Cardiac muscle cell (in vitro differentiated cells and primary cell): ENCODE measurements at places on chromosomes 5 and 9. TPM values are rescaled to one million over a fixed set of nuclear protein-coding genes. Genes with fewer than 3 reads are reported as not detected.

BARX1 gene
- 0.24 TPM in 1 of 2 replicates, not detected in the other for total RNA-seq

GRCh38 chr5:135119481-135119880 lies 85.5 kb upstream of the PITX1 start:
- peaks cover 17% of the 10 kb centered on the region for H3K4me1 ChIP-seq
- H3K36me3 ChIP-seq = no peaks in the 10 kb centered on the region
- H3K4me3 ChIP-seq = no peak overlapping the region
- no peak for DNase-seq
- peaks cover 45% of the 10 kb centered on the region for H3K27me3 ChIP-seq

- H3K27me3 ChIP-seq = no peaks in the 10 kb centered on the region
- H3K36me3 ChIP-seq = no peaks in the 10 kb centered on the region
- no peak overlapping the region for H3K27ac ChIP-seq
- H3K4me3 ChIP-seq = no peak overlapping the region
- no peak for DNase-seq
Observed at GRCh38 chr9:113963696-113964494, 87.8 kb downstream of the ZNF618 start.

- H3K4me1 ChIP-seq = no peaks in the 10 kb centered on the region
- H3K27ac ChIP-seq = no peak overlapping the region
- DNase-seq = no peak
Observed at GRCh38 chr5:126801174-126801991, 24.4 kb downstream of the LMNB1 start.

DNA sequence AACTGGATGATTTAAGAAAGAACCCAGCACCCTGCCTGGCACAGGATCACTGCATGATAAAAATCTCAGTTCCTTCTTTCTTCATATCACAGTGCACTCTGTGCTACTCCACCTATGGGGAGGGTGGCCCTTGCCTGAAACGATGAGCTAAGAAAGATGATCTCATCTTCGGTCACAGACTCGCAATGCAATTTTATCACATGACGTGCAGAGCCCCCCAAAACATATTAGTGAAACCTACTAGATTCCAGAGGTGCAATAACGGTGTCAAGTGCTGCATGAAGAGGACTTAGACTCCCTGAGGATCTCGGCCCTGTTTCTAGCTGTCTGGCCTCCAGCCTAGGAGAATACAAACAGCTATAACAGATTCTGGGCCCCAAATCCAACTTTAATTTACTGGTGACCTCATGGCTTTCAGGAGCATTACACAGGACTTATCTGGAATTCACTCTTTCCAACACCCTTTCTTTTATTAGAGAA lies 104.0 kb downstream of the EBF1 start:
- no peak for DNase-seq
- no peaks in the 10 kb centered on the region for H3K4me1 ChIP-seq
- H3K27ac ChIP-seq = no peak overlapping the region
- no peaks in the 10 kb centered on the region for H3K27me3 ChIP-seq
- no peak overlapping the region for H3K4me3 ChIP-seq

- DNase-seq = no peak
- H3K36me3 ChIP-seq = no peaks in the 10 kb centered on the region
- no peaks in the 10 kb centered on the region for H3K27me3 ChIP-seq
Observed at GRCh38 chr9:3900673-3901318, 375.0 kb upstream of the RFX3 start.

ECPAS gene
- 51.9 and 56.6 TPM in 2 replicates for total RNA-seq

GRCh38 chr5:154031937-154032489 lies 6.7 kb downstream of the FAM114A2 start:
- H3K36me3 ChIP-seq = peaks cover 29% of the 10 kb centered on the region
- no peak overlapping the region for H3K4me3 ChIP-seq
- no peaks in the 10 kb centered on the region for H3K27me3 ChIP-seq

COX7C gene
- 311 and 815 TPM in 2 replicates for total RNA-seq

DNA sequence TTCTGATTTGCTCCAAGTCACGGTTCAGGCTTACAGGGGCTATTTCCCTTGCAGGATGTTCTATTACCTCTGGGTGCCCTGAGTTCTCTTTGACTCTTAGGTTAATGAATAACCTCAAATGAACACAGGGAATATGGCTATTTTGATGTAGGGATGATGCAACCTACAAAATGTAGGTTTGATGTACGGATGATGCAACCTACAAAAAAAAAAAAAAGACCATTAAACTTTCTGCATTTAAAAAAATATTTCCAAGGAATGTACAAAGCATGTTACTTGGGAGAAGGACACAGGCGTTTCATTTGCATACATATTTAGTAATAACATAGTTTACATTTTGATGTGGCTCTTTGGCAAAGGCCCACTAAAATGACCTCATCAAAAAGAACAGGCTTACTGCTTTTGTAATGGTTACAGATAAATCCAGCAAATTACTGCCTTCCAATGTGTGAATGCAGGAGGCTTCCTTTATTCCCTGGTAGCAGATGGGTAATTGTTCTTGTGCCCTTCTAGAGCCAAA lies 36.3 kb downstream of the ZNF474 start:
- no peak for DNase-seq
- no peaks in the 10 kb centered on the region for H3K27me3 ChIP-seq
- no peaks in the 10 kb centered on the region for H3K4me1 ChIP-seq
- no peak overlapping the region for H3K4me3 ChIP-seq
- no peaks in the 10 kb centered on the region for H3K36me3 ChIP-seq

GRCh38 chr5:151118913-151119575 lies 38.2 kb upstream of the TNIP1 start:
- H3K4me3 ChIP-seq = no peak overlapping the region
- peak overlapping the region; percentile 56 for H3K27ac ChIP-seq
- no peaks in the 10 kb centered on the region for H3K4me1 ChIP-seq
- H3K36me3 ChIP-seq = peaks cover 77% of the 10 kb centered on the region

- H3K4me3 ChIP-seq = no peak overlapping the region
- no peaks in the 10 kb centered on the region for H3K27me3 ChIP-seq
- H3K27ac ChIP-seq = no peak overlapping the region
- DNase-seq = no peak
- H3K4me1 ChIP-seq = no peaks in the 10 kb centered on the region
Observed at GRCh38 chr5:171710451-171711024, 75.1 kb upstream of the SMIM23 start.

DNA sequence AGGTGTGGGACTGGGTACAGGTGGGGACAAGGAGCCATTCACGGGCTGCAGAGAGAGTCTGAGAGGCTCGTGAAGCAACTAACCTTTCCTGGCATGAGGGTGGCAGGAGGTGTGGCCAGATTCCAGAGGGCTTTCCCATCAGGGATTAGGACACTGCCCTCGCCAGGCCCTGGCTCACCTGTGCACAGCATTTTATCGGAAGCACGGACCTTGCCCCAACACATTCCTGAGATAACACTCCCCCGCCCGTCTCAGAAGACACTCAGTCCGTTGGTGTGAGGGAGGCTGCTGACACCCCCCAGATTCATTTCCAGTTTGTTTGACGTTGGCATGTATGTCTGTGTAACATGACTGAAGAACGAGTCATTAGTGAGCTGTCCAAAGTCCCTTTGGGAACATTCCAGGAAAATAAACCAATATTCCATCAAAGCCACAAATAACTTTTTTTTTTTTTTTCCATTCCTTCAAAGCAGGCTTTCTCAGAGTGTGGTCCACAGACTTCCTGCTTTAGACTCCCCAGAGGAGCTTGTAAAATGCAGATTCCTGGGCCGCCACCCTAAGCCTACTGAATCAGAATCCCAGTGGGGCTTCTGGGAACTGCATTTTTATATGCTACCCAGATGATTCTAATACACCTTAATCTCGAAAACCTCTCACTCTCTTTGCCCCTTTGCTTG lies 23.4 kb downstream of the WWC1 start:
- H3K27ac ChIP-seq = no peak overlapping the region
- H3K4me3 ChIP-seq = no peak overlapping the region
- H3K4me1 ChIP-seq = peaks cover 5% of the 10 kb centered on the region

TRIM23 gene
- 17.6 and 18.7 TPM in 2 replicates for total RNA-seq

DNA sequence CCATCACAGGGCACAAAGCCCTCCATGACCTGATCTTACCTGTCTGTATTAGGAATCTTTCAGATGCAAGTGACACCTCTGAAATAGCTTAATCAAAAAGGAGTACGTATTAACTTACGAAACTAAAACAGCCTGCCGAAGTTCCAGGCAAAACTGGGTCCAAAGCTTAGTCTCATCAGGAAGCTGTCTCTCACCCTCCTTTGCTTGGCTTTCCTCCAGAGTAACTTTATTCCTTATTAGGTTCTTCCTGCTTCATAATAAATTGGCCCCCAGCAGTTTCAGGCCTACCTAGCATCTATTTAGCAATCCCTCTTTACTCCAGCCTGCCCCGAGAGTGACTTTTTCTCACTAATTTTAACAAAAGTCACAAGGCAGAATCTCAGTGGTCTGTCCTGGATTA lies 58.4 kb upstream of the STK32A start:
- peak; percentile 60 for DNase-seq
- no peak overlapping the region for H3K4me3 ChIP-seq
- H3K4me1 ChIP-seq = no peaks in the 10 kb centered on the region
- H3K27ac ChIP-seq = no peak overlapping the region

- H3K27ac ChIP-seq = no peak overlapping the region
- H3K27me3 ChIP-seq = no peaks in the 10 kb centered on the region
- peaks cover 14% of the 10 kb centered on the region for H3K4me1 ChIP-seq
- H3K4me3 ChIP-seq = no peak overlapping the region
- DNase-seq = peak; percentile 39
Observed at GRCh38 chr5:126909856-126910255, 120.5 kb downstream of the MARCHF3 start.

NUTM2G gene
- 0.33 TPM in 1 of 2 replicates, not detected in the other for total RNA-seq

GRCh38 chr9:34503406-34503805 lies 19.4 kb downstream of the ENHO start:
- H3K27me3 ChIP-seq = no peaks in the 10 kb centered on the region
- no peak overlapping the region for H3K4me3 ChIP-seq
- no peaks in the 10 kb centered on the region for H3K36me3 ChIP-seq
- H3K27ac ChIP-seq = no peak overlapping the region

- no peak for DNase-seq
- no peak overlapping the region for H3K27ac ChIP-seq
- no peaks in the 10 kb centered on the region for H3K4me1 ChIP-seq
- H3K27me3 ChIP-seq = no peaks in the 10 kb centered on the region
- H3K4me3 ChIP-seq = no peak overlapping the region
Observed at GRCh38 chr5:160702934-160703333, 149.1 kb downstream of the ATP10B start.

DNA sequence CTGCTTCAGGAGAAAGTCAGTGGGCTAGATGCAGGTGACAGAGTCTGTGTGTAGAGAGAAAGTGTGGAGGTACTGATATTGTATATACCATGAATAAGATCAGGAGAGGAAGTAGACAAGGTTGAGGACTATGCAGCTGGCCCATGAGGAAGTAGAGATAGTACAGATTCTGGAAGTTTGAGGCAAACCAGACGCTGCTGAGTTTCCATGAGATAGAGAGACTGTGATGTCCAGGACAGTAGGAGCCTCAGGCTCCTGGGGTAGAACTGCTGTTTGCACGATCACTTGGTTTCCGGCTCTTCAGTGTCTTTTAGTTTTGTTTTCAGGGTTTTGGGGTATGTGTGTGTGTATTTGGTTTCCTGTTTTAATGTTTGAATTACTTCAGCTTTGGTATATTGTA lies 13.6 kb downstream of the OTULINL start:
- no peak overlapping the region for H3K27ac ChIP-seq
- no peak overlapping the region for H3K4me3 ChIP-seq
- DNase-seq = no peak
- H3K27me3 ChIP-seq = no peaks in the 10 kb centered on the region

SLC36A3 gene
- total RNA-seq = not detected in 2 replicates

- H3K27me3 ChIP-seq = no peaks in the 10 kb centered on the region
- H3K4me1 ChIP-seq = no peaks in the 10 kb centered on the region
- no peak for DNase-seq
- H3K36me3 ChIP-seq = no peaks in the 10 kb centered on the region
- H3K27ac ChIP-seq = no peak overlapping the region
- no peak overlapping the region for H3K4me3 ChIP-seq
Observed at GRCh38 chr9:105683688-105684275, 10.6 kb upstream of the TMEM38B start.

DNA sequence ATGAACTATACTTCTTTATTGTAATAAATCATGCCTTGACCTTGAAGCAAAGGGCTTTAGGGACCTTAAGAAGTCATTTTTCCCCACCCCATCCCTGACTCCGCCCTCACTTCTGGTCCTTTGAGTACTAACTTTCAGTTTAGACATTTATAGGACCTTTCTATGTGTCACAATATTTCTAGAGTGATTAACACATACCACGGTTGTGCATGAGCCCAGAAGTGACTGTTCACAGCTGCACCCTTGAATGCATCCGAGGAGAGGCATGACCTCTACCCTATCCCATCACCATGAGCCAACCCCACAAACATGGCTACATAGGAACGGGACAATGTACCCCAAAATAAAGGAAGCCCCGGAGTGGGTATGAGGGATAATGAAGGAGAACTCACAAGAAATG lies 160.3 kb downstream of the HSD17B3 start:
- no peak for DNase-seq
- no peak overlapping the region for H3K4me3 ChIP-seq
- H3K4me1 ChIP-seq = peaks cover 12% of the 10 kb centered on the region
- H3K27ac ChIP-seq = no peak overlapping the region
- H3K27me3 ChIP-seq = no peaks in the 10 kb centered on the region

WDR38 gene
- not detected in 2 replicates for total RNA-seq

FBXL7 gene
- 19.0 and 22.5 TPM in 2 replicates for total RNA-seq
